Astrocyte of the spinal cord (primary cell): ENCODE measurements at places on chromosomes 6 and 20.
A peak's percentile ranks its signal among the peaks of the same experiment; 100 is the strongest.

DNA sequence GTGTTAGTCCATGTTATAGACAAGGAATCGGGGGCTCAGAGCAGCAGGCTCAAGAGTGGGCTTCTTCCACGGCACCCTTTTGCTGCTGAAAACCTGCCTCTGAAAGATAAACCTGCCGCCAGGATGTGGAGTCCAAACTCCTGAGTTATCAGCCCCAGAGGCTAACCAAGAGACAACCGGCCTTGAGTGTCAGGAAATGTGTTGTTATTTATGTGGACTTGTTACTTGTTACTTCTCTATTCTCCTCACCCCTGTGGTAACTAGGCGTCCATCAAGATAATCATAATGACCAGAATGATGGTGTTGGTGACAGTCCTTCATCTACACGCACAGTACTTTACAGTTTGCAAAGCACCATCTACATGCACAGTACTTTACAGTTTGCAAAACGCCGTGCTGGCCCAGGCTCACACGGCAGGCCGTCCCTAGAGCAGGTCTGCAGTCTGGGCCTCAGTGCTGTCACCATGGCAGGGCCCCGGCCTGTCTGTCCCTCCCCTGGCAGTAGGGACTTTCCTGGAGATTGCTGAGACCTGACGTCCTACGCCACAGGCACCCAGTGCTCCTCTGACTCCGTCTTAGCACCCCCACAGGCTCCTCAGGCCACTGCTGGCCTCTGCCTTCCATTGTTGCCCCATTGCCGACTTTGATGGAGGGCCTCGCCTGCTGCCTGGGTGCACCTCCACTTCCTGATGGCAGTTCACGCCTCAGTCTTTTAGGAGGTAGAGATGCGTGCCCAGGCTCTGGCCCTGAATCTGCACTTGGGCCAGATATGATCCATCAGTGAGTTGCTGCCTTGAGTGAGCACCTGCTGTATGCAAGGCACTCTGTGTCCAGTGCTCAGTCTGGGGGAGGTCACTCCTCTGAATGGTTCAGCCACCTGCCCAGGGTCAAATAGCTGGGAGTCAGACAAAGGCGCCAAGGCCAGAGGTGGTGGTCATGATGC is 9.1 kb upstream of the BPIFB4 start:
- DNase-seq = no peak

- DNase-seq = no peak
Measured at GRCh38 chr6:43058531-43058930, 703 bp downstream of the MRPL2 start.

- DNase-seq = peak; percentile 46
Measured at GRCh38 chr20:49268600-49269365, 9.1 kb downstream of the ZNFX1 start.

- no peak for DNase-seq
Measured at GRCh38 chr6:43831191-43831590, 61.2 kb downstream of the VEGFA start.

DNA sequence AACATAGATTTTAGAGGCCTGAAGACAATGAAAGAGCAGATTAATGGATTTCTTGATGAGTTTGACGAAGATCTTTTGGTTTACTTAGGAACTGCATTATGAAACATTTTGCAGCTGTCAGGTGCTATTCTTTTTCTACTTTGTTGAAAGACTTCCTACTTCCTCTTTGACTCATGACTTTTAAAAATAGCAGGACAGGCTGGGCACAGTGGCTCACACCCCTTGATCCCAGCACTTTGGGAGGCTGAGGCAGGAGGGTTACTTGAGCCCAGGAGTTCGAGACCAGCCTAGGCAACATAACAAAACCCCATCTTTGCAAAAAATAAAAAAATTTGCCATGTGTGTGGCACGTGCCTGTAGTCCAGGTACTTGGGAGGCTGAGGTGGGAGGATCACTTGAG is 52.0 kb downstream of the ITCH start:
- DNase-seq = no peak

GRCh38 chr6:15504040-15504495 is 158.8 kb downstream of the DTNBP1 start:
- DNase-seq = peak; percentile 55
